ENCODE measurements at places on chromosomes 7 and 10.

DNA sequence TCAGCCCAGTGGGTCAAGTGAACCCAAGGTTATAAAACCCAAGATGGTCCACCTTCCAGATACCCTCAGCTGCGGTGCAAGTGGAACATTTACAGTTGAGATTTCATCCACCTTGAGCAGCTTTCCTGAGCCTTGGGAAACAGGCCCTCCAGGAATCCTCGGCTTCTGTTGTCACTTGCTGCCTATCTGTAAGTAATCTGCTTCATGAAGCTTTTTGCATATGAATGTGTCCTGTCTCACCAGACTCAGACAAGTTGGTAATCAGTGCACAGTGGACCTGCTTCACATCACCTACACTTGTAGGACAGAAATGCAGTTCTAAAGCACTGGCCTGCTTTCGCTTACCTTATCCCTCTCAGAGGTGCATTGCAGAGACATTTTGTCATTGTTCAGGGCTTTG is 80.3 kb downstream of the FAM185A start:
- DNase-seq = no peak

DNA sequence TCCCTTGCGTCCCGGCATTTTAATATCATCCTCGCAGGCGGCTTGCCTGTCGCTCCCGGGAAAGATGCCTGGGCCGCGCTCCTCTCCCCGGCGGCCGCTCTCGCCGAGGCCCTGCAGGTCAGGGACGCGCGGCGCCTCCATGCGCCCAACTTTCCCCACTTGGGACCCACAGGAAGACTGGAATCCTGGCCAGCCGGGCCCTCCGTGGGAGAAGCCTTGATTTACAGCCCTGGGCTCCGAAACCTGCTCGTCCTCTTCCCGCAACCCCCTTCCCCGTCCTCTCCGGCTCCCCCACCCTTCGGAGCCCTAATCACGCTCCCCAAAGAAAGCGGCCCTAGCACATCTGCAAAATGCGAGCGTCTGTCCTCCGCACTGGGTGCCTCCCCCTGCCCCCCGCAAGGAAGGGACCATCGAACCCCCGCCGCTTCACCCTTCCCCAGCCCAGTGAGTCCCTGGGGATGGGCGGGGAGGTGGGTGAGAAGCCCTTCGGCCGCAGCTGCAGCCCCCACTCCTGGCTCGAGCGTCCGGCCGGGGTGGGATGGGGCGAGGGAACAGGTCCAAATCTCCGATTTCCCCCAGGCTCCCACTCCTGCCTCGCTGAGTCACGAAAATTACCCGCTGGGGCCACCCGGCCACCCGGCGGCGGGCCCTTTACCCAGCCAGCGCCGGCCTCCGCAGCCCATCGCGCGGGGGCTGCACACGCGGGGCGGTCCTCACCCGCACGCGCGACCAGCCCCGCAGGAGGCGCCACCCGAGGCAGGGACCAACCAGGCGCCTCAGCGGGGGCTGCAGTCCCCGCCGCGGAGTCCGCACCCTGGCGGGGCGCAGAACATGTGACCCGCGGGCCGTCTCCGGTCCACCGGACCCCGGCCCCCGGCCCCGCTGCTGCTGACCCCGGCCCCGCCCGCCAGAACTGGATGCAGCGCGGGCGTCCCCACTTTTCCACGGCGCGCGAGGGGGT is 695 bp downstream of the HSPA12A start:
- DNase-seq = no peak

DNA sequence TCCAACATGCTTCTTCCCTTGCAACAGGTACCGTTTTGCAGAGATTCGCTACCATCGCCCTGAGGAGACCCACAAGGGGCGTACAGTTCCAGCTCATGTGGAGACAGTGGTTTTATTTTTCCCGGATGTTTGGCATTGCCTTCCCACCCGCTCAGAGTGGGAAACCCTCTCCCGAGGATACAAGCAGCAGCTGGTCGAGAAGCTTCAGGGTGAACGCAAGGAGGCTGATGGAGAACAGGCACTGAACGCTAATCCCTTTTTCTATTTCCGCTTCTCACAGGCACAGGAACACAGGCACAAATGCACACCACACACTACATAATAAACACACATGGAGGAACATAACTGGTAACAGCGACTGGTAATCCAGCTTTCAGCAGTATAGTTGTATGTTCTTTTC is 35.2 kb downstream of the CCAR1 start:
- DNase-seq = no peak

GRCh38 chr10:88091490-88092061 is 228.2 kb downstream of the PTEN start:
- DNase-seq = peak; percentile 38

DNA sequence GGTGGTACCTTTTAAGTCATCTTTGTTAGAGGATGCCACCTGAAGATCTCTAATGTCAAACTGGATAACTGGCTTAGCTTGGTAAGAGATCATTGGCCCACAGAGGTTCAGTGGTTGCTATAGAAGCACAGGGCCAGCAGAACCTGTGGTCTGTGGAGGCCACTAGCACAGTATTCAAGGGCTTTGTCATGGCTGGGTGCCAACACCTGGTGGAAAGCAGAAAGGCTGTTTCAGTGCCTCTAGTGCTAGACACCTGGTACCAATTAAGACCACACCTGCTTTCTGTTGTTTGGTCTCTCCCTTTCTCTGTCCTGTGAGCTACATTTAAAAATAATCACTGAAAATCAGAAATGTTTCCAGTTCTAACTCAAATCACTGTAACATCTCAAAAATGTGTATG is 10.0 kb upstream of the PCGF5 start:
- no peak for DNase-seq

GRCh38 chr7:27606270-27607209 is 56.1 kb downstream of the HIBADH start:
- DNase-seq = no peak

GRCh38 chr7:157485361-157485831 is 148.6 kb downstream of the DNAJB6 start:
- DNase-seq = no peak

DNA sequence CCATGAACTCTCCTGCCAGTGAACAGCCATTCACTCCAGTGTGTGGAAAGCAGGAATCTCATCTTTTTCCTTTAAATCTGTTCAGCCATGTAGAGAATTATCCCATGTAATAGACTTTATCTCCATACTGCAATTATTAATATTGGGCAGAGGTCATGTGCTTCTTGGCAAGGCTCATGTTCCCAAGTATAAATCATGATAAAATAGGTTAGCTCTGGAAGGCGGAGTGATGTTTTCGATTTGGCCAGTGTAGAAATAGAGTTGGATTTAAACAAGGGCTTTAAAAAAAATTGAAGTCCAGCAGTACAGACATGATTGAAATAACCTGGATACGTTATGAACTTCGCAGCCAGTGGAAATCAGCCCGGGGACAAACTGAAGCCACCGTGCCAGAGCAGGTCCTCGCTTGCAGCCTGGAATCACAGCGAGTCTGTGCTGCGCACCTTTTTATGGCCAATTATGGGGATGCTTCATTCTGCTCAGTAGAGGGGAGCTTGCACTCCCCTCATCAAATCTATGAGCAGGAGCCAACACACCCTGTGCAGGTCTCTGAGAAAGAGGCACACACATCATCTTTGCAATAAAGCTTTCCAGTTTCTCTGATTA is 654.0 kb upstream of the MKI67 start:
- no peak for DNase-seq
